A549 treated with AZD2906 at 1 μM for 4 hours (cell line): ENCODE measurements at places on chromosomes 16 and 17. TPM values are rescaled to one million over a fixed set of nuclear protein-coding genes. Genes with fewer than 3 reads are reported as not detected.

The ARHGDIG gene
- total RNA-seq: 2.0 to 3.1 TPM (median 2.7 TPM) in 5 replicates

The RAB11FIP4 gene
- 1.2 to 2.2 TPM (median 1.7 TPM) in 5 replicates for total RNA-seq

The MEIOB gene
- 1.2 to 2.2 TPM (median 1.4 TPM) in 5 replicates for total RNA-seq

The KCNG4 gene
- total RNA-seq: not detected in 5 replicates

The KRT17 gene
- total RNA-seq: 0.66 to 1.3 TPM (median 1.00 TPM) in 5 replicates

The TLCD2 gene
- 1.3 to 2.0 TPM (median 1.6 TPM) in 5 replicates for total RNA-seq

The PYY gene
- 0.08 TPM in 1 of 5 replicates, not detected in the others for total RNA-seq

The EME1 gene
- 13.8 to 16.2 TPM (median 14.3 TPM) in 5 replicates for total RNA-seq

The CACNG5 gene
- total RNA-seq: not detected in 5 replicates

The FN3K gene
- 7.5 to 10.1 TPM (median 9.2 TPM) in 5 replicates for total RNA-seq

The RHOT1 gene
- total RNA-seq: 18.2 to 24.2 TPM (median 23.3 TPM) in 5 replicates

The ESRP2 gene
- 0.05 to 0.18 TPM (median 0.10 TPM) in 5 replicates for total RNA-seq

The SLC16A11 gene
- total RNA-seq: not detected in 5 replicates

The RIPOR1 gene
- 38.1 to 46.7 TPM (median 43.1 TPM) in 5 replicates for total RNA-seq

The MRPL10 gene
- 90.4 to 118 TPM (median 92.1 TPM) in 5 replicates for total RNA-seq

The LCAT gene
- 4.5 to 13.3 TPM (median 12.1 TPM) in 5 replicates for total RNA-seq

The ZDHHC1 gene
- 4.2 to 7.1 TPM (median 6.6 TPM) in 5 replicates for total RNA-seq

The HID1 gene
- 13.2 to 20.3 TPM (median 19.5 TPM) in 5 replicates for total RNA-seq

The TAC4 gene
- total RNA-seq: not detected in 5 replicates

The LRRC75A gene
- 0.99 to 1.3 TPM (median 1.1 TPM) in 5 replicates for total RNA-seq

The TP53TG3B gene
- 0.14 to 0.29 TPM in 2 of 5 replicates, not detected in the others for total RNA-seq

The ITGAL gene
- 0.07 to 0.18 TPM (median 0.14 TPM) in 5 replicates for total RNA-seq

The NEUROD2 gene
- total RNA-seq: 0.01 to 0.07 TPM (median 0.01 TPM) in 3 of 5 replicates, not detected in the others

The ABCC11 gene
- 0.05 to 0.25 TPM (median 0.08 TPM) in 5 replicates for total RNA-seq

The KRT32 gene
- 0.06 to 0.09 TPM (median 0.08 TPM) in 3 of 5 replicates, not detected in the others for total RNA-seq

The CRYM gene
- 1.6 to 2.4 TPM (median 1.8 TPM) in 5 replicates for total RNA-seq

The TRPV2 gene
- total RNA-seq: 0.36 to 0.83 TPM (median 0.53 TPM) in 5 replicates

The SRL gene
- total RNA-seq: 0.03 to 0.08 TPM (median 0.06 TPM) in 5 replicates

The TAT gene
- 0.03 to 0.15 TPM (median 0.05 TPM) in 4 of 5 replicates, not detected in the other for total RNA-seq

The SPAG7 gene
- total RNA-seq: 68.0 to 87.9 TPM (median 71.6 TPM) in 5 replicates

The ITGAD gene
- total RNA-seq: 0.03 TPM in 1 of 5 replicates, not detected in the others

The GNG13 gene
- not detected in 5 replicates for total RNA-seq

The SLC2A4 gene
- 0.35 to 0.67 TPM (median 0.63 TPM) in 5 replicates for total RNA-seq
